ENCODE measurements at places on chromosomes 6 and 20.

GRCh38 chr6:45421709-45422502 lies 44.2 kb upstream of the SUPT3H start:
- no peak for DNase-seq

- DNase-seq: no peak
These were observed 144.0 kb downstream of the BCKDHB start for GRCh38 chr6:80250391-80250997.

DNA sequence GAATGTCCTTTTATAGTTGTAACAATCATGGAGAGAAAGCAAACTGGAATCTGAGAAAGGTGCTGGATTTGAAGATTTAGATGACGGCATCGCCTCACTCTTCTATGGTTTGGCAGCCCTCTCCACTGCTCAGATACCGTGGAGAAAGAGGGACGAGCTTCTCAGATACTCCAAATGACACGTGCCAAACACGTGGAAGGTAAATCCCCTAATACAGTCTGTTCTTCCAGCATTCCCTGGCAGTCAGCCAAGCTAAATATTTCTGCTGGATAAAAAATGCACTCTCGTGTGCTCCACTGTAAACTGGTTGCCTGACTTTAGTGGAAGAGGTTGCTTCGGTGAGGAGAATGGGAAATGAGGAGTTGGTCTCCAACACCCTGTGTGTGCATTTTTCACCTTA lies 16.7 kb upstream of the PRDM1 start:
- DNase-seq: no peak

GRCh38 chr6:11035616-11036350 lies 8.3 kb downstream of the ELOVL2 start:
- DNase-seq: no peak

DNA sequence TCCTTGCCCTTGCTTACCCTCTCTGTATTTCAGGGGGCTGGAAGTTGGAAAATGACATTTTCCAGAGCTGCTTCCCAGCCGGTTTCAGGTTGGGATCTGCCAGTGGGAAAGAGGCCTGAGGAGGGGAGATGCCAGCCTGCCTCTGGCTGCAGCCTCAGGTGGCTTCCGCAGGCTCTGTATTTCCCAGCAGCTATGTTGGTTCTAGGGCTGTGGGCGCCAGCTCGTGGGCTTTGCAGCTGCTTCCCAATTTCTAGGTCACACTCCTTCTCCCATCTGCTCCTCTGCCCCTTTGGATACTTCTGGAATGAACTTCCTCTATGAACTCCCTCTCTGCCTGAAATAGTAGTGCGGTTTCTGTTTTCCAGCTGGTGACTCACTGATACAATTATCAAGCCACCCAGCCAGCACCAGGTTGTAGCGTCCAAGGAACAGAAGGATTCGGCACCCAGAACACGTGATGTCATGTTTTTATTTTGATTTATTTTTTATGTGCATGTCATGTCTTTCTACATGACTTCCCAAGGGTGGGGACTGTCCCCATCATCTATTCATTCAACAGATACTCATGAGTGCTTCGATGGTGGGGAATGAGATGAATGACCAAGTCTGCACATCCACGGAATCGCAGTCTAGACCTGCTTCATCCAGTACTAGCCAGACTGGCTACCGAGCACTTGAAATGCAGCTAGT lies 38.0 kb downstream of the TGM2 start:
- DNase-seq: no peak

DNA sequence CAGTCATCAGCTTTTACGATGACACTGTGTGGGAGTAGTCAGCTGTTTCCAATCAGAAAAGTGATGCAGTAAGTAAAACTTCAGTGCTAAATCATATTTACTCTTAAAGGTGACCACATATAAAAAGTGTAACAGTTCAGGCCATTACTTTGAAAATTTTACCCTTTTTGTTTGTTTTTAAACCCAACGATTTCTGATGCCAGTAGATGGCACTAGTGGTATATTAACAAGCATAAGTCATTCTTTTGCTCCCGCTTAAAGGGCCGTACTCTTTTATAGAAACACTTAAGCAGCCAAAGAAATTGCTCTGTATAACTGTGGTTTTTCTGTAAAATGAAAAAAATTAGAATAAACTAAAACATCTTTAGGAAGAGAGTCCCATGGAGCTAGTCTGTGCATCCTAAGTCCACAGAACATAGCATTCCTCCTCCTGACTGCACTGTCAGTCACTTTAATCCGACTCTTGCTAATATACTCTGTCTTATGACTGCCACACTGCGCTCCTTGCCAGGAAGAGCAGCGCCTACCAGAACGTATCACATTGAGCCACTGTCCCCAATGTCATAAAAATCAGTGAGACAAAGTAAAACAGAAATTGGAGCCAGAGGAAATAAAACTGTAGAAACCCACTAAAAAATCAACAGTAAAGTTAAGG lies 25.0 kb downstream of the HEBP2 start:
- no peak for DNase-seq

- no peak for DNase-seq
These were observed 438.4 kb upstream of the SPTLC3 start for GRCh38 chr20:12570371-12570770.

- DNase-seq: no peak
These were observed 1.9 kb upstream of the BMP2 start for GRCh38 chr20:6765469-6766058.

DNA sequence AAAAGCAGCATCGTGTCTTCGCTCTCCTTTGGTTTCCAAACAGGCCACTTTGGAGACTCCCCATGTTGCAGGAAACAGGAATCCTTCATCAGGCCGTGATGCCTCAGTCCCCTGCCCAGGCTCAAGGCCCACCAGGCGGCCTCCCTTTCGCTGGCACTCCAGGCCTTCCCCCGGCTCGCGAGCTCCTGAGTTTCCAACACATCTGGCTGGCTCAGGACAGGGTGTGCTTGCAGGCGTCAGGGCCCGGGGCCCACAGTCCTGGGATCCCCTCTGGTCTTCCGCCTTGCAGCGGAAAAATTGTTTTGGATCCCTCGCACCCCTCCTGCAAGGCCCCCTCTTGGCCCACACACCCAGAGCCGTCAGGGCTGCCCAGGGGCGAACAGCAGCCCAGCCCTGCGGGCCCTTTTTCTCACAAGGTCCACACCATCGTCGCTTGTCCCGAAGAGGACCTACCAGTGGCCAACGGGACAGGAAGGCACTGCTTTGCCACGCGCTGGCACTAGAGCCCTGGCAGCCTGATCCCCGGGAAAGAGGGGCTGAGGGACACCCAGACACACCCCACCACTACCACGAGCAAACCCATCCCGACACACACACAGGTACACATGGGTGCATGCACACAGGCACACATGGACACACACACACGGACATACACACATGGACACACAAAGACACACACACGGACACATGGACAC lies 1930.9 kb upstream of the DEFB115 start:
- DNase-seq: no peak

DNA sequence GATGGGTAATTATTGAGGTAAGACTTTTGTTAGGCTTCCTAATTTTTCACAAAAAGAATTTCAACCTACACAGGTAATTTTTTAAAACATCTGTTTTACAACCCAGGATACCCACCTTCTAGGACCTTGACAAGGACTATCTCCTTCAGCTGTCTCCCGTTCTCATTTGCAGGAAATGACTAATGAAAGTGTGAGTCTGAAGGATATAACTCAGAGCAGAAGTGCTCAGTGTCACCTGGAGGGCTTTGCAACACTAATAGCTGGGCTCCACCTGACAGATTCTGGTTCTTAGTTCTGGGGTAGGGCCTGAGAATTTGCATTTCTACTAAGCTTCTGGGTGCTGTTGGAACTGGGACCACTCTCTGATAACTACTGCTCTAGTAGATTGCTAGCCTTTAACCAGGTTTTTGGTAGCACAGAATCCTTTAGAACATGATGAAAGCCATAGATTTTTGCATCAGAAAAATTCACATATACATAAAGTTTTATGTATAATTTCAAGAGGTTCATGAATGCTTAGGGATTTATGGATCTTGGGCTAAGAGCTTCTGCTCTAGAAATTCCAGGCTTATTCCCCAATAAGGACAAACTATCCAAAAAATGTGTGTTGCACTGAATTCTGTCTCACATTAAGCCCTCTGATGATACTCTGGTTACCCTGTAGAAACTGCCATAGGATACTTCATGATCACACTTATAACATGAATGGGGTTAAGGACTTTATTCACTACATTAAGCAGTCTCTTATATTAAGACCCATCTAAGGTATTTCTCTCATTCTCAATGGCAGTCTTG lies 30.3 kb downstream of the AK9 start:
- no peak for DNase-seq

GRCh38 chr6:107656401-107656800 lies 166.5 kb downstream of the SOBP start:
- DNase-seq: no peak

GRCh38 chr6:127457456-127458064 lies 1.6 kb downstream of the KIAA0408 start:
- no peak for DNase-seq

DNA sequence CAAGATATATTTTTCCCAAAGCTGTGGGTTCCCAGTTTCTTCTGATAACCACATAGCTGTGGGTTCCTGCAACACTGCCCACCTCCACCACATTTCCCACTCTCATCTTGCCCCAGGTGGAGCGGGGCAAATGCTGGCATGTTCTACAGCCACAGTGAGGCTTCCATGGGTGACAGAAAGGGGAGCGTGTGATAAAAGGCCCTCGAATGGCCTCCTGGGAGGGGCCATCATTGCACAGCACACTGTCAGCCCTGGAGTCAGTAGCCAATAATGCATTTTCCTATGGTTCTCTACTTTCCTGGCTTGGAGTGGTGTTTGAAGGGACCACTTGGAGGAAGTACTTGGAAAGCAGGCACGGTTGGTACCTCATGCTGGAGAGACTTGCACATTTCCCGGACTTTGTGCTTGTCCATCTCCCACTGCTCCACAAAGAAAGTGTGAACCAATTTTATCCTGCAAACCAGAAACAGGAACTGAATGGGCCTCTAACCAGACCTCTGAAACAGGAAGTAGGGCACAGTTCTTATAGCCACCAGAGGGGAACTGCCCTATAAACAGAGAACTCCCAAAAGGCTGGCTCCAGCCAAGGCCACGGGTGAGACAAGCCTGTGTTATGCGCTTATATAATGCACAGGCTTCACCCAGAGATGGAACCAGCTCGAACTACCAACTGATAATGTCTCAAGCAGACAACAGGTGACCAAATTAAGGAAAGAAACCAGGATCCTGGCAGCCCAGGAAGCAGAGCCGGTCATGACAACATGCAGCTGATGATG lies 8.6 kb downstream of the MAP3K5 start:
- no peak for DNase-seq

DNA sequence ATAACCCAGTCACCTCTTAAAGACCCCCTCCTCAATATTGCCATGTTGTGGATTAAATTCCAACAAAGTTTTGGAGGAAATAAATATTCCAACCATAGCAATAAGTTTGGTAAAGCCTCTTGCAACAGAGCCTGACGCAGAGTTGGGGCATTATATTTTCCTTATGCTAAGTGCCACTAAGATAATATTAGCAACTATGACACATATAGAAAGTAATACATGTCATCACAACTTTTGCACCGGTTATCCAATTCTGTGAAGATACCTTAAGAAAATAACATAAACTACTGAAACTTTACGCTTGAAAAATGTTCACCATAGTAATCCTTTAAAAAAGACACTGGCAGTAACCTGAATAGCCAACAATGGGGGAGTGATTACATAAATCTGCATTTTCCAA lies 52.2 kb upstream of the TRERF1 start:
- no peak for DNase-seq

DNA sequence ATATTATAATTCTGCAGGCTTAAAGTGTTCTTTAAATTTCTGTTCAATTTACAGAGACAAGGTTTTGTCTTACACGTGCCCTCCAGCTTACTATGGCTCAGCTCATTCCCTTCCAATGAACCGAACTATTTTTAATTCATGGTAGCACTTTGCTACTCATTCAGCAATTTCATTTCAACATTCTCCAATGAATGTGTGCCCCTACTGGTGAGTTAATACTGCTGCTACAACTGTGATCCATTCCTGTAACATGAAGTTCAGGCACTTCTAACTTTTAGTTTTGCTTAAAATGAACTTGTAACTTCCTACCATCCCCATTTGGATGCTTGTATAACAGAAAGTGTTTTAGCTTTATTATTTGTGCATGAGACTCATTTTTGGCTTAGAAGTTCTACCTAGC lies 99.7 kb downstream of the F13A1 start:
- DNase-seq: no peak

- DNase-seq: no peak
These were observed 11.4 kb downstream of the LBP start for GRCh38 chr20:38357653-38358207.
